ENCODE measurements at places on chromosomes 1 and 21.

GRCh38 chr1:56135069-56135863 is 444.1 kb downstream of the PLPP3 start:
- DNase-seq, result no peak

DNA sequence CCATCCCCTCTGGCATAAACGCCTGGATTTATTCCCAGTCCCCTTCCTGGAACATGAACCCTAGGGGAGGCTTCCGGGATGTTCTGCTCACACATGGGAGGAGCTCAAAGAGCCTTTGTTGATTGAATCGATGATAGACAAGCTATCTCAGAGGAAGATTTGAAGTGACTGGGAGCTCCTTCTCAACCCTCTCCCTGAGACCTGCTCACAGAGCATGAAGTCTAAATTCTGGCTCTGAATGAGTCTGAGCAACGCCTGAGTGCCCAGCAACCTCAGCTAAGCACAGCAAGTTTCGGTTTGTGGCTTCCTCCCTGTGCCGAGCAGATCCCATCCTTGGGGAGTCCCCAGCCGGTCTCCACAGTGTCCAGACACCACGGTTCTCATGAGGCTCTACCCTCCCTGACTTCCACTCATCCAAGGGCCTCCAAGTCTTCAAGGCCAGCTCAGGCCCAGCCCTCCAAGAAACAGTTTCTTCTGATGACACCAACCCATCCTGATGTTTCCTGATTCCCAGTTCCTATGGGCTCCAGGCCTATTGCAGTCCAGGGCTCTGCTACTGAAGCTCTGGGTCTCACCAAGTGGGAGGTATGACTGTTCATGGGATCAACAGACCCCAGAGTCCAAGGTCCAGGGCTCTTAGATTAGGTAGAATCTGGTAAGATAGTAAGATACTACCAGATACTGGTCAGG is 190.8 kb downstream of the DYRK1A start:
- no peak for DNase-seq

- DNase-seq, result no peak
Measured at GRCh38 chr1:219278288-219278687, 104.6 kb downstream of the LYPLAL1 start.

DNA sequence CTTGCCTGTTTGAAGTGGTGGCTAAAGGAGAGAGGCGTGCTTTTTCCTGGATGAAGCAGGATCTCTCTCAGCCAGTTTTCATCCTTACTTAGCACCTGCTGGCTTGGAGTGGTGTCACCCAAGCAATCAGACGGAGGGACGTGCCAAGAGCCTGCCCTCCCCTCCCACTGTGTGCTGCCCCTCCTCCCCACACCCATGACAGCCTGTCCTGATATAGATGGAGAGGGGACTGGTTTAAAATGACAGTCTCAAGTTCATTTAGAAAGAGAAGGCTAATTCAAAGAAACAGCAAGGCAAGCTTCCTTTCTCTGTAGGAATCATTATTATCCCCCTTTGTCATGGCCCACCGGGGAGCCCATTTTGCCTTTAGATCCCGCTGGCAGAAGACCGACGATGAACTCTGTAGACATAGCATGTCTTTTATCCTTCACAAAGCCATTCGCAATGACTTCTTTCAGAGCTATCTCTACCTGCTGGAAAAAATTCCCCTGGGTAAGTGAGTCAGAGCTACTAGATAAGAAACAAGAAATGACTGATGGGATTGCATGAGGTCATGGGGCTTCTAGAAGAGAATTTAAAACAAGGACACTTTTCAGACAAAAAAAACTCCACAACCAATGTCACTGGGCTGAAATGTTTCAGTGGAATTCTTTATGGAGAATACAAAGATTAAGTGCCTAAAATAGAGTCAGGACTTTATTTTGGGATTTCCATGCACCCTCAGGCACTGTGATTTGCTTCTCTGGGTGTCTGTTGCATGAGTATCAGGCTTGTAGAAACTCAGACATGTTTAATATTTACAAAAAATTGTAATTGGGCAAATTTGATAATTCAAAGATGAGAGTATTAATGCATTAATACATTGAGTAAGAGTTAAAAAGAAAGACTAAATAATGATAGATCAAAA is at the start of gene NTMT2:
Gene NTMT2 (plus strand): TSS at position 190 of the 907 bp plus-strand sequence. CDS start 149 bp downstream, at position 339.
- DNase-seq, result peak; percentile 75

DNA sequence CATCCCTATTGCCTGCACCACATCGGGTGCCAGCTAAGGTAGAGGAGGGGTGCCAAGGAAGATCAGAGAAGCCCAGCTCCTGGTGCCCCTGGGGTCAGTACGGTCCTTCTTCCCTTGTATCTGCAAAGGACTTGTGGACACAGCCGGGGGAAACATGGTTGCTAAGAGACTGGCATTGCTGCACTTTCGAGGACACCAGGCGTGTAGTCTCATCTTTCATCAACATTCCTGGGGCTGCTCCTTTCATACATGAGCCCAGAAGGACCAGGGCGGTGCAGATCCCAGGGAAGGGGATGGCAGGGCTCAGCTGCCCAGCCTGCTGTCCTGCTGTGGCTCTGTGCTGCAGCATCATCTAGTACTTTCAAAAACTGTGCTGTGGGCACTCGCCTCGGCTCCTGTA is 61.0 kb downstream of the RUNX1 start:
- no peak for DNase-seq

DNA sequence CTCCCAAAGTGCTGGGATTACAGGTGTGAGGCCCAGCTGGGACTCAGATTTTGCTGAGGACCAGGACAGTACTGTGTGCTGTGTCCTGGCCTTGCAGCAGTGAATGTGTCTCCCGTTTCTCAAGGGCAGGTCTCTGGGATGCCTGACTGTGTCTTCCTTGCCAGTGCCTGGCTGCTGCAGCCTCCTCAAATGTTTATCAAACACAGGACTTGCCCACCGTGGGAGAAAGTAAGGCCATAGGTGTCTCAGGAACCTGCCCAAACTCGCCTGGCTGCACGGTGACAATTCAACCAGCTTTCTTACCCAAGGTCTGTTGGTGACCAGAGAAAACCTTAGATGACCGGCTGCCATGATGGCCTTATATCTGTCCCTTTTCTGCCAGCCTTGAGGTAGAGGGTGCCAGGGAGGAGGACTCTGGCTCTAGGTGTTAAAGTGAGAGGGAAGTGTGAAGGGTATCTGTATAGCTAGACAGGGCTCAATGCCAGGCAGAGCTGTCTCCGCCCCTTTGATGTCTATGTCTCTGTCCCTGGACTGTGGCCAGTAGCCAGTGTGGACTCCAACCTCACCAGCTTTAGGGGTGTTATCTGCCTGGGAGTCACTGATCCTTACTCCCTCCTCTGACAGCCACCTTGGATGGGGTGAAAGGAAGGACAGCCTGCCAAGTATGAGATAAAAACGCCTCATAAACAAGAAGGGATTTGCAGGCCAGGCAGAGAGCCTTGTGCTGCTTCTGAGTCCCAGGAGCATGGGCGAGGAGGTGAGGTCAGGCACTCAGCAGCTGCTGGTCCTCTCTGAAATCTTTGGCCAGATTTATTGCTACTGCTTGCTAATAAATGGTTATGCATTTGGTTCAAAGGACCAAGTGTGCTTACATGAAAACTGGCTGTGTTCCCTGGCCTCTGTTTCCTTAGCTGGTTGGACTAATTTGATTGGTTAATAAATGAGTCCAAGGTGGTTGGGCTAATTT is 22.3 kb downstream of the IL6R start:
- DNase-seq, result no peak

GRCh38 chr1:14946684-14947238 is 206.8 kb upstream of the TMEM51 start:
- no peak for DNase-seq

- DNase-seq, result no peak
Measured at GRCh38 chr1:86416343-86416742, 7.6 kb upstream of the CLCA2 start.

All from iPS DF 6.9 (cell line).